Right cardiac atrium (tissue), 5 donors: ENCODE measurements at places on chromosomes 5 and 9. TPM values are rescaled to one million over a fixed set of nuclear protein-coding genes. Genes with fewer than 3 reads are reported as not detected.

The ZNF462 gene
- 30.7 TPM for total RNA-seq

The SOHLH1 gene
- total RNA-seq = not detected

The RANBP3L gene
- total RNA-seq = 2.7 TPM

The SLCO6A1 gene
- not detected for total RNA-seq

The STPG3 gene
- 0.31 TPM for total RNA-seq

The GRIA1 gene
- 1.2 TPM for total RNA-seq

The KIF4B gene
- not detected for total RNA-seq

The ADGRD2 gene
- total RNA-seq = not detected

The C9orf153 gene
- 0.26 TPM for total RNA-seq

The CCDC152 gene
- total RNA-seq = 5.1 TPM

The GDA gene
- 0.14 TPM for total RNA-seq

The PCDH1 gene
- 21.3 TPM for total RNA-seq

The CCDC192 gene
- not detected for total RNA-seq

The OR1Q1 gene
- total RNA-seq = not detected

The TMEM171 gene
- total RNA-seq = not detected

The F2RL2 gene
- 0.11 TPM for total RNA-seq

The MYOT gene
- 14.5 TPM for total RNA-seq

The RHOBTB3 gene
- 115 TPM for total RNA-seq

The TAF11L5 gene
- total RNA-seq = not detected

The SLIT3 gene
- total RNA-seq = 127 TPM

The OCLN gene
- 2.0 TPM for total RNA-seq

The PRRT1B gene
- total RNA-seq = not detected

The PCDHGA8 gene
- 4.5 TPM for total RNA-seq

The ST8SIA4 gene
- total RNA-seq = 3.6 TPM

The RUSC2 gene
- total RNA-seq = 37.2 TPM

The NDUFS6 gene
- 64.1 TPM for total RNA-seq

The CFAP157 gene
- not detected for total RNA-seq

The TMEM252 gene
- total RNA-seq = not detected

The CDO1 gene
- total RNA-seq = 12.2 TPM

The MYMK gene
- total RNA-seq = not detected

The CCDC180 gene
- 2.0 TPM for total RNA-seq

The LCN15 gene
- total RNA-seq = 1.3 TPM

The MYO10 gene
- 3.1 TPM for total RNA-seq
